ENCODE measurements at places on chromosomes 12 and 14.

GRCh38 chr14:95066427-95066986 lies 90.8 kb downstream of the DICER1 start:
- DNase-seq = no peak

GRCh38 chr14:58872061-58872460 lies 234.3 kb downstream of the DACT1 start:
- peak; percentile 88 for DNase-seq

- no peak for DNase-seq
Measured at GRCh38 chr14:33542338-33543287, 408.3 kb downstream of the EGLN3 start.

- peak; percentile 20 for DNase-seq
Measured at GRCh38 chr14:69002069-69002468, 23.0 kb upstream of the ACTN1 start.

DNA sequence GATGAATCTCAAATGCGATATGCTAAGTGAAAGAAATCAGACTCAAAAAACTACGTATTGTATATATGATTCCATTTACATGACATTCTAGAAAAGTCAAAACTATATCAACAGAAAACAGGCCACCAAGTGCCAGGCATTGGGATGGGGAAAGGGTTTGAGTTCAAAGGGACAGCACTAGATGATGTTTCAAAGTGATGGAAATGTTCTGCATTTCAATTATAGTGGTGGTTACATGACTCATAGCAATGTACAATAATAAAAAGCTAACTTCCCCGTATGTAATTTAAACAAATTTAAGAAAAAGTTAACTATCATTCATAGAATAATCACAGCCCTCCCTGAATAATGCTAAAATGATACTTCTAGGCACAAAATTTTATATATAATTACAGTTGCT lies 13.5 kb downstream of the HECTD1 start:
- peak; percentile 39 for DNase-seq

DNA sequence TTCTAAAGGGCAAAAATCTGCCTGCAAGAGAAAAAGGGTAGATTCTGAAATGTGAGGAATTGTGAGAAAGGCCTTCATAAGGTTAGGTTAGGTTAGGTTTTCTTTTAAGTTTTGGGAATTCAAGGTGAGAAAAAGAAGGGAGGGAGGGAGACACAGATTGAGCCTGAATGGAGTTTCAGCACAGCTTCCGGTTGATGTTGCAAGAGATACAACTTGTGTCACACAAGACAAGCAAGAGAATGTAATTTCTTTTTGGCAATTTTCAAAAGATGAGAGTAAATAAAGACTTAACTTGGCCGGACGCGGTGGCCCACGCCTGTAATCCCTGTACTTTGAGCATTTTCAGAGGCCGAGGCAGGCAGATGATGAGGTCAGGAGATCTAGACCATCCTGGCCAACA lies 63.8 kb downstream of the CPSF2 start:
- DNase-seq = no peak

GRCh38 chr14:44657696-44658388 lies 150.8 kb upstream of the FSCB start:
- DNase-seq = no peak

DNA sequence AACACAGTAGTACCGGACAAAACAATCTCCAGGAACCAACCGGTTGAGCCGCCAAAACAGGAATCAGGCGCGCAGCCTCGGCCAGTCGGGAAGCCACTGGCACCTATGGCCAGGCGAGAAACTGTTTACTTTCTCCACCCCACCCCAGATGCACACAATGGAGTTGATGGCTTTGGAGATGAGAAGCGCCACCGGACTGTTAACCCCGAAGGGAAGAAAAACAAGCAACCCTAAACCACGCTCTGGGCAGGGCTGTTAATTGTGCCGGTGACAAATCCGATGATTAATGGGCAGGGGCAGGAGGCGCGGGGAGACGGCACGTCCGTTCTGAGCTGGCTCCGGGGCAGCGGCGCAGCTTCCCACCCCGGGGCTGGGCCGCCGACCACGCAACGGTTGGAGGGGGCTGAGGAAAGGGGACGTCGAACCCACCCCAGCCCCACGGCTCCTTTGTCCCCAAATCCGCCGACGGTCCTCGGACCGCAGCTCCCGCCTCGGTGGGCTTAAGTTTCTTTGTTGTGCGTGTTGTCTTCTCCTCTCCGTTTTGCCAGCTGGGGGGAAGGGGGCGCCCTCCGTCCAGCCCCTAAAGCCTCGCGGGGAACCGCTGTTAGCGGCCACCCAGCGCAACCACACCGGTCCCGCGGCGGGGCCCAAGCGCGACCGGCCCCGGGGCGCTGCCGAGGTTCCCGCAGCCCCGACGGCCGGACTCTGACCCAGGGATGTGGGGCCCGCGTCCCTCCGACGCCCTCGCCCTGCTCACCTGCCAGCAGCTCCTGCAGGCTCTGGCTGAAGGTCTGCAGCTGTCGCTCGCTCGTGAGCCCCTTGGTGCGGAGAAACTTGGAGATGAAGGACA lies 790 bp downstream of the BTG1 start:
- DNase-seq = peak; percentile 77

GRCh38 chr14:101497684-101498525 lies 63.4 kb upstream of the DIO3 start:
- DNase-seq = no peak

- DNase-seq = no peak
Measured at GRCh38 chr12:112023759-112024396, 10.7 kb downstream of the ERP29 start.

- no peak for DNase-seq
Measured at GRCh38 chr12:86523844-86524243, 267.7 kb upstream of the MGAT4C start.

DNA sequence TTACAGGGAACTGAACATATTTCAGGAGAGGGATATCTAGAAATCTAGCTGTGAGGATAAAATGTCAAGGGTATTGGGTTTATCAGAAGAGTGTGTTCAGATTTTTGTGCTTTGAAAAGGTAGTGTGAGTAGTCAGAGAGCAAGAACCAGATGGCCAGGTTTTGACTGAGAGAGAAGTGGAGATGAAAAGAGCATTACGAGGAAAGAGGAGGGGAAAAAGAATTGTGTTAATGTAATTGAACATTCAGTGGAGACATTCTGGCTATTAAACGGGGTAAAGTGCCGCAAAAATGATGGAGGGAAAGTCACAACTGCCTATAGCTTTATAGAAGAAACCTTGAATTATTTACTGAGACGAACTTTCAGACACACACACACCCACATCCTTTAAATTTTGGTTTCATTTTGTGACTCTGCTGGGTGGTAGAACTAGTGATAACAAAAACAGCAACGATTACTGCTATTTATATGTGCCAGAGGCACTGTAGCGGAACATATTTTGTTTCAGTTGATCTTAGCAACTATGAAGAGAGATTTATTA lies 213.6 kb downstream of the ERC1 start:
- DNase-seq = no peak

DNA sequence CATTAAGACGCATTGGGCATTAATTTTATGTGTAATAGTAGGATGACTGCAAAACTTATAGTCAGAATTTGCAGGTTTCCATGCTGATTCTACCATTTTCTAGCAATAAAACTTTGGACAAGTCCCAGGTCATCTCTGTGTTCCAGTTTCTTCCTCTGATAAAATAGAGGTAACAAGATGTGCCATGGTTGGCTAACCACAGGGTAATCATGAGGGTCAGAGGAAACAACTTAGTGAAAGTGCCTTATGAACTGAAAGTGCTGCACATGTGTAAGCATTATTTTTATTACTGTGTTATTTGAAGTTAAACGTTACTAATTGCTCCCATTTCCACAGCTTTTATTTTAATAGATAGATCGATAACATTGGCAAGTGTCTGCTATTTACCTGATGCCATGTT lies 21.1 kb downstream of the SMCO2 start:
- no peak for DNase-seq

GRCh38 chr14:52021957-52022600 lies 32.7 kb downstream of the RTRAF start:
- DNase-seq = no peak

DNA sequence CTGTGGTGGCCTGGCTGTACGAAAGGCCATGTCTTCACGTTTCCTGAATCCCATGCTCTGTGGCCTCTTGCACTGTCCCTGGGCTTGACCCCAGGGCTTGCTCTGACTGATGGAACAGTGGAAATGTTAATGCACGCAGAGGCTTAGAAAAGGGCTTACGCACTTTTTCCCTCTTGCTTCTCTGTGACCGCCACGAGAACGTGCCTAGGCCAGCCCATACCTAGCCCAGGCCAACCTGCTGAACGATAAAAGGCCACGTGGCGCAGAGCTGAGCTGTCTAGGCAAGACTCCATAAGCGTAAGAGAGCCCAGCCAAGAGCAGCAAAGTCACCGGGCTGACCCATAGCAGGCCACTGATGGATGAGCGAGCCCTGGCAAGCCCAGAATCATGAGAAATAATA lies 18.3 kb downstream of the TTC7B start:
- no peak for DNase-seq

DNA sequence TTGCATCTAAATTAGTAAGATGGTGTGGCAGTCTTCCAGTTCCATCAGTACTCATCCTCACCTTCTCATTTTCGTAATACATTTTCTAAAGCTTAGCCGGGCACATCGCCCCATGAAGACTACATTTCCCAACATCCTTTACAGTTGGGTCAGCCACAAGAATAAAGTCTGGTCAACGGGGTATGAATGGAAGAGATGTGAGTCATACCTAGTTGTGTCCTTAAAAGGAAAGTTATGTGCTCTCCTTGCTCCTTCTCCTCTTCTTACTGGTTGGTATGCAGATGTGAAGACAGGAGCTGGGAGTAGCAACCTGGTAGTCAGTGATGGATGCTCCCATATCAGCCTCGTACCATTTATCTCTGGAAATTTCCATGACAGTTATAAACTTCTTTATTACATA lies 35.9 kb upstream of the EGLN3 start:
- DNase-seq = peak; percentile 96

DNA sequence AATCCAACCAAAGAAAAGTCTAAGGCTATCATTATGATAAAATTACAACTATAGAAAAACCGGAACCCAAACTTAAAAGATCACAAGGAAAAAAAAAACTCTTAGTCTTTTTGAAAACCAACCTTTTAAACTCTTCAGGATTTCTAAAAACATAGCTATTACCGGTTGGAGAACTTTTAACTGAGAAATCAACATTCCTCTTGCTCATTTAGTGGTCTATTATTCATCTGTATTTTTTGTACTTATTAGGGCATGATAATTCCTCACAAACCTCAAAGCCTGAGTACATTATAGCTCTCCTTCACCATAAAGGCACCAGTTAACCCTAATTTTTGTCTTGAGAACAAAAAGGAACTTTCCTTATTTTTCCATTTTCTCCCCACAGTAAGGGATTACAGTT lies 10.4 kb downstream of the LUM start:
- DNase-seq = peak; percentile 63

- no peak for DNase-seq
Measured at GRCh38 chr14:65250162-65250495, 147.8 kb upstream of the MAX start.

DNA sequence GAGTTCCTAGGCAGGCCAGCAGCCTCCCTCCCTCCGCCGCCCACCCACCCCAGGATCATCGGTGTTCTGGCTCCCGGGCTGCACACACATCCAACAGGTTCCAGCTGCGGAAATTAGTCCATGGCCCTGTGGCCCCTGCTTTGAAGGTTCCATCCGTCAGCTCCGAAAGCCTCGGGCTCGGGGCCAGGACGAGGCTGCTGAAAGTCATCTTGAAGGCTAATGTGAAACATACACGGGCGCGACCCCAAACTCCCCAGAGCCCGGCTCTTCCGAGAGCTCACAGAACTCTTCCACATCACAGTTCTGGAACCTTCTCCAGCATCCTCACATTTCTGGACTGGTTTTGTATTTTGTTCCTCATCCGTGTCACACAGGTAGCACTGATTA lies 19.8 kb downstream of the KDM2B start:
- no peak for DNase-seq

DNA sequence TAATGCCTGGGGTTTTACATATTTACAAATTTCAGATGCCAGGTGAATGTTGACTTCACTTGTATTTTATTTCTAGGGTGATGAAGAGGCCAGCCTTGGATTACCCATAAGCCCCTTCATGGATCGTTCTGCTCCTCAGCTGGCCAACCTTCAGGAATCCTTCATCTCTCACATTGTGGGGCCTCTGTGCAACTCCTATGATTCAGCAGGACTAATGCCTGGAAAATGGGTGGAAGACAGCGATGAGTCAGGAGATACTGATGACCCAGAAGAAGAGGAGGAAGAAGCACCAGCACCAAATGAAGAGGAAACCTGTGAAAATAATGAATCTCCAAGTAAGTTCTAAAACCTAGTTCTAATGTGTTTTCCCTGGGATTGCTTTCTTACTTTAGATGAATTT lies 41.3 kb upstream of the SLCO1C1 start:
- DNase-seq = peak; percentile 38

- peak; percentile 86 for DNase-seq
Measured at GRCh38 chr14:58861586-58861985, 223.8 kb downstream of the DACT1 start.

DNA sequence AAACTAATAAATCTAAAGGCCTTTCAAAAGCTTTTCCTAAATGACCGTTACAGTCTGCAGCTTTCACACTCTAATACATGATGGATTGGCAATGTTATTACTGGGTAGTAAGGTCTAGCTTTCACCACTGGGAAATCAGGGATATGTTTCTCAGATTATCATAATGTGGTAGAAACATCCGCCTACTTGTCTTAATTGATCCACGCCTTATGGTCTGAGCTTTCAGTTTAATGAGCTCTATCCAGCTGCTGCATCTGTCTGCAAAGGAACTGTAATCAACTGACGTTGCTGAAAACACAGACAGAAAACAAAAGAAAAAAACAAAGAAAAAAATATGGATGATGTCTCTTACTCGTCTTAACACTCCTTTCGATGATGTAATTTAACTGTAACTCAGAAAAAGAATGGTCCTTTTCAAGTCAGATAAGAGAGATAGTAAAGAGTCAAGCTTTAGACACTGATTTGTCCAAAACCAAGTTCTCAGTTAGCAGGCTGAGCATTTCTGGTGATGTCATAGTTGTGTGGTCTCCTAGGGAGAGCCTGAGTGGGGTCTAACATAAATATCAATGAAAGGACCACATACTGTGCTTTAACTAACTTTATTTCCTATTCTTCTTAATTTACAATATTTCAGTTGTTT lies 85.9 kb downstream of the C2CD5 start:
- DNase-seq = no peak

DNA sequence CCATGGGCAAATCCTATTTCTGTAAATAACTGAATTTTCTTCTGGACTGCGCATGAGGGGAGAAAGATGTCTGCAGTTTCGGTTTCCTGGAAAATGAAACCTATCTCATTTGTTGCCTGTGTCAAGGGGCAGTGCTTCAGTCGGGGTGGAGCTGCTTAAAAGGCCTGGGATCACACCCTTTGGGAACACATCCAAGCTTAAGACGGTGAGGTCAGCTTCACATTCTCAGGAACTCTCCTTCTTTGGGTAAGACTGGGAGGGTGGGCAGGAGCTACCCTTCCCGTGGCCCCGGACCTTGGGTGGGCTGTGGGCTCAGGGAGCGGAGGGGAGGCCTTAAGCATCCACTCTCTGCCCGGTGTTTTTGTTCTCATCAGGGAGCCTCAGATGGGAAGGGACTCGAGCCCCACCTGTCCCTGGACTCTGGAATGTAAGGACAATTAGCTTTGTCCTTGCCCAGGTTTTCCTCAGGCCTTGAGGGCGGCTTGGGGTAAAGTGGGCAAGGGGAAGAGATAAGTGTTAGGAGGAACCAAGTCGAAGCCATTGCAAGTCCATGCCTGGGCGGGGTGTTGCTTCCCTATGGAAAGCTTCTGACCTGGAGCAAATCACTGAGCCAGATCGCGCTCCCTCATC lies at the start of gene IFI27:
Gene IFI27, plus strand, starts transcription at position 185 of the 630 bp plus-strand sequence.
- peak; percentile 53 for DNase-seq

- DNase-seq = no peak
Measured at GRCh38 chr12:11202811-11203210, 16.1 kb upstream of the TAS2R42 start.
